NCI-H1436 treated with DMSO at 0.1 percent for 48 hours (cell line): ENCODE measurements at places on chromosomes 12 and 14.

- no peak for DNase-seq
Measured at GRCh38 chr12:53735556-53735955, 8.3 kb upstream of the CALCOCO1 start.

DNA sequence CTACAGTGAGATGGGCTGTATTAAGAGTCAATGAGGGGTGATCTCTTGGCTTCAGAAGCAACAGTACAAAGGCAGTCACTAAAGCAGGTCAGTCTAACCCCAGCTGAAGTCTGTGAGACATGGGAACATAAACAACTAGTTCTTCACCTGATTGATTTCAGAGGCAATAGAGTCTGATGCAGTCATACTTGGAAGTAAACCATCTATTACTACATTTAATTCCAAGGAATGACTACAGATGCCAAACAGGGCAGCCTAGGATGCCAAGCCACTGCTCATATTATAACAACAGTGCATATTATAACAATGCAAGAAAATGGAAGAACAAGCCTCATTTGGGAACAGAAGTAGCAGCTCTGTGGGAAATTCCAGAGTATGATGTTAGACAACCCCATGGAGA, 35.8 kb downstream of the GRIN2B start:
- no peak for DNase-seq

GRCh38 chr12:82800185-82800584, 113.5 kb downstream of the TMTC2 start:
- no peak for DNase-seq

GRCh38 chr12:118424884-118425283, 48.5 kb downstream of the SUDS3 start:
- DNase-seq: no peak

GRCh38 chr12:107057071-107057834, 36.1 kb downstream of the CRY1 start:
- DNase-seq: no peak
